ENCODE measurements at places on chromosomes 4 and X. TPM values are rescaled to one million over a fixed set of nuclear protein-coding genes. Genes with fewer than 3 reads are reported as not detected.

POU3F4 gene
- not detected for total RNA-seq

SFRP2 gene
- not detected for total RNA-seq

NEXMIF gene
- 0.05 TPM for total RNA-seq

NKX3-2 gene
- not detected for total RNA-seq

- H3K36me3 ChIP-seq, result peaks cover 47% of the 10 kb centered on the region
- H3K4me3 ChIP-seq, result peak overlapping the region; percentile 43
- peak overlapping the region; percentile 80 for H3K27ac ChIP-seq
- peaks cover 51% of the 10 kb centered on the region for H3K4me1 ChIP-seq
- no peaks in the 10 kb centered on the region for H3K27me3 ChIP-seq
Measured at GRCh38 chr4:2745981-2746806, 9.9 kb downstream of the TNIP2 start.

DNA sequence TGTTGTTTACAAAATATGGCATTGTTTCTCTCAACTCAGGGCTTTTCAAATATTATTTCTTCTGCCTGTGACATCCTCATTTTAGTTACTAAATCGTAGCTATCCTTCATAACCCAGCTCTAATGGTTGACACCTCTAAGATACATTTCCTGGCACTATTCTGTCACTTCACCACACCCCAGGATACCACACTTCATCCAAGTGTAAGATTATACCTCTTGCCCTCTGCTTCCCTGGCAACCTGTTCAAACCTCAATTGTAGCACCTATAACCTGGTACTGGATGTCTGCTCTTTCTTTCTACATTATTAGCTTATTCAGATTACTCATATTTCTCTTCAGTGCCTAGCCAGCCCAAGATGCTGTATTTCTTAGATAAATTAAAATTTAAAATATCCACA, 175.7 kb upstream of the SPIN4 start:
- peaks cover 6% of the 10 kb centered on the region for H3K36me3 ChIP-seq
- no peaks in the 10 kb centered on the region for H3K27me3 ChIP-seq
- no peak for DNase-seq
- peaks cover 2% of the 10 kb centered on the region for H3K4me1 ChIP-seq
- H3K27ac ChIP-seq, result no peak overlapping the region

DNA sequence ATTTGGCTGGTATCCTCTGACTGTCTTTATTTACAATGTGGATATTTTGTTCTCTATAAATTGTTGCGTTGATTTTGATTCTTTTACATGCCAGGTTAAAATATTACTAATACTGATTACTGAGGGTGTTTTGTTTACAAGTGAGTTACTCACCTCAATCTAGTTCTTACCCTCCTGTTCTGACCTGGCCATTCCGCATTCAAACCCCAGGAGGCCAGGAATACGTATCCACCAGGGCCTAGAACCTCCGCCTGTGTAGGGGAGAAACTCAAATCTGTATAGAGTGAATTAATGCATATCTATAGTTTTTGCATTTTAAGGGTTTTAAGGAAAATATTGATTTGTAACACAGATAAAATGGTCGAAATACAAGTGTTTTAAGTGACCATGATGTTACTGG, 2.6 kb upstream of the ZFP42 start:
- H3K27ac ChIP-seq, result no peak overlapping the region
- H3K4me3 ChIP-seq, result no peak overlapping the region
- H3K36me3 ChIP-seq, result peaks cover 2% of the 10 kb centered on the region
- no peak for DNase-seq

- no peaks in the 10 kb centered on the region for H3K27me3 ChIP-seq
- no peak overlapping the region for H3K27ac ChIP-seq
- no peaks in the 10 kb centered on the region for H3K36me3 ChIP-seq
- H3K4me1 ChIP-seq, result no peaks in the 10 kb centered on the region
Measured at GRCh38 chr4:176999935-177000543, 207.3 kb upstream of the VEGFC start.

- no peaks in the 10 kb centered on the region for H3K4me1 ChIP-seq
- no peak overlapping the region for H3K27ac ChIP-seq
- H3K4me3 ChIP-seq, result no peak overlapping the region
- H3K36me3 ChIP-seq, result no peaks in the 10 kb centered on the region
- DNase-seq, result no peak
Measured at GRCh38 chr4:113935190-113935589, 44.3 kb downstream of the ARSJ start.

GRCh38 chrX:95733426-95733825, 951.2 kb upstream of the DIAPH2 start:
- no peak for DNase-seq
- H3K4me3 ChIP-seq, result no peak overlapping the region
- H3K27me3 ChIP-seq, result no peaks in the 10 kb centered on the region
- H3K36me3 ChIP-seq, result no peaks in the 10 kb centered on the region
- no peaks in the 10 kb centered on the region for H3K4me1 ChIP-seq

DNA sequence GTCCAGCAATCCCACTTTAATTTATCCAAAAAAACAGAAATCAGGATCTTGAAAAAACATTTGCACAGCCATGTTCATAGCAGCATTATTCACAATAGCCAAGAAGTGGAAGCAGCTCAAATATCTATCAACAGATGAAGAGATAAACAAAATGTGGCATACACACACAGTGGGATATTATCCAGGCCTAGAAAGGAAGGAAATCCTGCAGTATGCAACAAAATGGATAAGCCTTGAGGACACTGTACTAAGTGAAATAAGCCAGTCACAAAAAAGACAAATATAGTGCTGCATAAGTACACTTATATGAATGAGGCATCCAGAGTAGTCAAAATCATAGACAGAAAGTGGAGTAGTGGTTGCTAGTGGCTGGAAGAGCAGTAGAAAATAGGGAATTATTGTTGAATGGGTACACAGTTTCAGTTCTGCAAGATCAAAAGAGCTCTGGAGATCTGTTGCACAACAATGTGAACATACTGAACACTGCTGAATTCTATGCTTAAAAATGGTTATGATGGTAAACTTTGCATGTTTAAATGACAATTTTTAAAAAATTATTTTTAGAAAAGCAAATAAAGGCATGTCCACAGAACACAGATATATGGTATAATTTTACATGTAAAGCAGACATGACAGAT, 25.6 kb downstream of the CHM start:
- no peak overlapping the region for H3K27ac ChIP-seq
- no peaks in the 10 kb centered on the region for H3K4me1 ChIP-seq
- DNase-seq, result no peak
- H3K36me3 ChIP-seq, result peaks cover 11% of the 10 kb centered on the region
